ENCODE measurements at places on chromosomes 1 and 21. TPM values are rescaled to one million over a fixed set of nuclear protein-coding genes. Genes with fewer than 3 reads are reported as not detected.

GRCh38 chr1:31539329-31539728 lies 37.0 kb upstream of the TINAGL1 start:
- H3K4me1 ChIP-seq = no peaks in the 10 kb centered on the region
- no peaks in the 10 kb centered on the region for H3K36me3 ChIP-seq

DNA sequence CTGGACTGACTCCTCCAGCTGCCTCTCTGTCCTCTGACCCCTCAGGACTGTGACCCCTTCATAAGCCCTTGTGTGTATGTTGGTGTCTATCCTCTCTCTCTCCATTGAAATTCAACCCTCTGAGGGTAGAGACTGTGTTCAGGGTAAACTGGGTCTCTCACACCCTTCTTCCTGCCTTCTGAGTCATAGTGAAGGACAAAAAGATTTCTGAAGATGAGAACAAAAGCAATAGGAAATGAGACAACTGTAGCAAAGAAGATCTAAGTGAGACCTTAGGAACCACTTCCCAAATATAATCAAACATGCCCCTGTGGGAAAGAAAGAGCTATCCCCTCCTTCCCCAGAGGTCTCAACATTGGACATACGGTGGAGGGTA lies 16.9 kb downstream of the NUAK2 start:
- no peaks in the 10 kb centered on the region for H3K27me3 ChIP-seq
- peaks cover 4% of the 10 kb centered on the region for H3K36me3 ChIP-seq
- peak overlapping the region; percentile 55 for H3K27ac ChIP-seq
- DNase-seq = no peak
- no peak overlapping the region for H3K4me3 ChIP-seq
- peaks cover 37% of the 10 kb centered on the region for H3K4me1 ChIP-seq

DNA sequence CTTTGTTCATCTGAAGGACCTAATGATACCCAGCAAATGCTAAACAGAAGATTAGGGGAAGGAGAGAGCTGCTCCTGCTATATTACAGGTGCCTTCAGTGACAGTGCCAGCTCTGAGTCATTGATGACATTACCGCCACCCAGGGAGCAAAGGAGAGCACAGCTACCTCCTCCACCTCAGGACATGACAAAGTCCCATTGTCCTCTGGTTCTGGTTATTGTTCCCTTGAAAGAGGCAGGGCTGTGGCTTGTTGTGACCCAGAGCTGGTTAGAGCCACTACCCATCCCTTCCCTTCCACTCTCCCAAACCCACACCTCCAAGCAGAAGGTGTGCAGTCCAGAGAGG lies 363.5 kb upstream of the DUSP10 start:
- no peaks in the 10 kb centered on the region for H3K4me1 ChIP-seq
- no peak overlapping the region for H3K4me3 ChIP-seq
- no peak for DNase-seq
- no peaks in the 10 kb centered on the region for H3K36me3 ChIP-seq

CYP4A22 gene
- polyA plus RNA-seq = not detected

GBP2 gene
- polyA plus RNA-seq = 8.2 TPM

All from B cell (primary cell).